ENCODE measurements at places on chromosomes 2 and 18.

DNA sequence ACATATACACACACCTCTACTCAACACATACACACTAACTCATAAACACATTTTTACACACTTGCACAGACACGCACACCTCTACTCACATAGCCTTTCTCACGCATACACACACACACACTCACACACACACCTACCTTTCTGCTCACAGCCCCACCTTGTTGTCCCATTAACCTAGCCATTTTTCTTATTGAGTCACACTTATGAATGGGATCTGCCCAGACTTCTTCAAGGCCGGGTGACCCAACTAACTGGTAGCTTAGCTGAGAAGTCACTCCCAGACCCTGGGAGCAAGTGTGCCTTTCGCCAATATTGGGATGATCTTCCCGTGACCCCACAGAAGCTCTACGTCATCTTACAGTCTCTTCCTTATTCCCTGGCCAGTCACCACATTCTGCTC, 192.2 kb downstream of the NCK2 start:
- no peak for DNase-seq

- no peak for DNase-seq
Measured at GRCh38 chr2:217206907-217207698, 347.2 kb upstream of the TNP1 start.

- no peak for DNase-seq
Measured at GRCh38 chr2:125512313-125512712, 1143.6 kb upstream of the GYPC start.

- no peak for DNase-seq
Measured at GRCh38 chr18:64416990-64417389, 268.1 kb upstream of the LINC00305 start.

GRCh38 chr2:173355132-173355865, 627 bp downstream of the CDCA7 start:
- DNase-seq: peak; percentile 59

DNA sequence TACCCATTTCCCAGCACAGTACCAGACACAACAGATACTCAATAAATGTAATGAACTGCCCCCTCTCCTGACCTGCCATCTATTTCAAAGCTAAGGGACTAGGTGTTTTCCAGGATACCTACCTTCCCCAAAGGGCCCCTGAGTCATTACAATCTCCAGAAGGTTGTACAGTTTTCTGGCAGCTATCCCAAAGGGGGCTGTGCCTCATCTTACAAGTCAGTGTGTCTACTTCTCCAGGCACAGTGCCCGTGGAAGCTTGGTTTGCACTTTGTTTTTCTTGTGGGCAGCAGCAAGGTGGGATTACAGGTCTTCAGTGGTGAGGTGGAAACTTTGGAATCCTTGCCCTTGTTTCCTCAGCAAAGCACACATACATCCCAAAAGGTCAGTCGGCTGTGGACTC, 62.8 kb upstream of the CYP26B1 start:
- DNase-seq: peak; percentile 36

GRCh38 chr2:8229546-8229986, 452.3 kb upstream of the ID2 start:
- DNase-seq: peak; percentile 68

DNA sequence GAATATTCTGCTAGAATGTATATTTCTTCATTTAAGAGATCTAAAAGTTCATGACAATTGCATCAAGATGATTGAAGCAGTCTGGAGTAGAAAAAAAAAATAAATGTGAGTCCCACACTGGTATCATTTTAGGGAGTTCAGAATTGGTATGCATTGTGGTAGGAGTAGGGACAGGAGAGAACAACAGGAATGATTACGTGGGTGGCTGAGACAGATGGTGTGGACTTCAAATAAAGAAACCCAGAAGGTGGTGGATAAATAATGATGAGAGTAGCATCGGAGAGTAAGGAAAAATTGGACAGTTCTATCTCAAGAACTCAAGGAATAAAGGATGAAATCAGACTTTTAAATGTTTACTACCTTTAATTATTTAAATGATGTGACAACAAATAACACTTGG, 289.6 kb downstream of the GALNT13 start:
- no peak for DNase-seq

GRCh38 chr2:222100704-222101699, 197.8 kb downstream of the PAX3 start:
- no peak for DNase-seq

DNA sequence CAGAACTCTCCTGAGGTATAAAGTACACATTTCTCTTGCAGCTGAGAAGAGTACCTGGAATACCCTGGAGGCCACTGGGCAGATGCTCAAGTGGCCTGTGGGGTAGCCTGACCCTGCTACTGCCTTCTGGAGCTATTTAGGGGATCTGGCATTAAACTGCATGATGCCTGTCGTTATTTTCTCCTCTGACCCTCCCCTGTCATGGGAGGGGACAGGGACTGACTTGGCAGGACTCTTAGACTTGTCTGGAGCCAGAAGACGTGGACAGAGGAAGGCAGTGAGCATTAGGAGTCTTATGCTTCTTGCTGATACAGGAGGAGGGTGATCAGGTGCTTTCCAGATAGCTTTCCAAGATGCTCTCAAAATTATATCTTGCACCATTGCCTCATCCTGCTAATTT, 24.8 kb downstream of the CNRIP1 start:
- no peak for DNase-seq

GRCh38 chr2:180955101-180955500, 25.3 kb upstream of the UBE2E3 start:
- no peak for DNase-seq

- DNase-seq: no peak
Measured at GRCh38 chr2:236802862-236803261, 233.2 kb downstream of the ACKR3 start.

All from choroid plexus epithelial cell (primary cell).